Glutamatergic neuron (in vitro differentiated cells): ENCODE measurements at places on chromosomes 2 and 18. TPM values are rescaled to one million over a fixed set of nuclear protein-coding genes. Genes with fewer than 3 reads are reported as not detected.

DNA sequence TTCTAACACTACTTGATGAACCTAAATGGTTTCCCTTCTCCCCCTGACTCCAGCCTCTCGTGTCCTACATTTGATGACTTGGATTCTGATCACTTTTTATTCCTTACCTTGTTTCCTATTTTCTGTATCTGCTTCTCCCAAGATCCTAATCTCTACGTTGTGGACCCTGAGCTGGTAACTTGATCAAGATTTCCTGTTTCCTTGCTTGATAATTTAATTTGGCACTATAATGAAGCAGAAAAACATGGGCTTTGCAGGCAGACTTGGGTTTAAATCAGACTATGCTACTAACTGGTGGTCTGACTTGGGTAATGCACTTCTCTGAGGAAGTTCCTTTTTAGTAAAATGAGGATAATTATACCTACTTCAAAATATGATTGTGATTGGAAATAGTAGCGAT lies 11.7 kb upstream of the FBXO11 start:
- no peaks in the 10 kb centered on the region for H3K36me3 ChIP-seq
- no peak for DNase-seq
- H3K27me3 ChIP-seq, result peaks cover 3% of the 10 kb centered on the region
- no peaks in the 10 kb centered on the region for H3K4me1 ChIP-seq
- no peak overlapping the region for H3K4me3 ChIP-seq
- no peak overlapping the region for H3K27ac ChIP-seq

GRCh38 chr2:241498115-241499070 lies 10.0 kb downstream of the STK25 start:
- peaks cover 3% of the 10 kb centered on the region for H3K4me1 ChIP-seq
- H3K27me3 ChIP-seq, result peaks cover under 1% of the 10 kb centered on the region
- H3K27ac ChIP-seq, result no peak overlapping the region
- no peak overlapping the region for H3K4me3 ChIP-seq
- no peak for DNase-seq

DNA sequence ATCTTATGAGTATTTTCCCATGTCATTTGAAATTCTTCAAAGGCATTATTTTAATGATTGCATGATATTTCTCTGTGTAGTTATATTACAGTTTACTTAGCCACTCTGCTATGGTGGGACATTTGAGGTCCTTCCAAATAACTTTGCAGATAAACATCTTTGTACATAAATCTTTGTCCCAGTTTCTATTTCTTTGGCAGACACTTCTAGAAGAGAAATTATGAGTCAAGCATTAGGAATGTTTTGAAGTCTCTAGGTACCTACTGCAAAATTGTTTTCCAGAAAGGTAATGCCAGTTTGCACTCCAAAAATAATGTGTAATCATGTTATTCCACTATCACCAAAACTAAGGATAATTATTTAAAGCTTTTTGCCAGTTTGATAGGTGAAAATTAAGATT lies 149.7 kb downstream of the EN1 start:
- H3K4me3 ChIP-seq, result no peak overlapping the region
- no peaks in the 10 kb centered on the region for H3K27me3 ChIP-seq
- no peak for DNase-seq
- H3K36me3 ChIP-seq, result no peaks in the 10 kb centered on the region
- H3K27ac ChIP-seq, result no peak overlapping the region
- no peaks in the 10 kb centered on the region for H3K4me1 ChIP-seq

- no peak overlapping the region for H3K27ac ChIP-seq
- no peaks in the 10 kb centered on the region for H3K4me1 ChIP-seq
- no peaks in the 10 kb centered on the region for H3K36me3 ChIP-seq
- no peak for DNase-seq
- H3K4me3 ChIP-seq, result no peak overlapping the region
- H3K27me3 ChIP-seq, result no peaks in the 10 kb centered on the region
Observed at GRCh38 chr2:125696560-125696959, 959.4 kb upstream of the GYPC start.

STAT4 gene
- 0.74 TPM for total RNA-seq

GRCh38 chr2:98793275-98793674 lies 62.3 kb upstream of the MGAT4A start:
- DNase-seq, result no peak
- H3K4me3 ChIP-seq, result peak overlapping the region; percentile 39
- H3K4me1 ChIP-seq, result peaks cover 22% of the 10 kb centered on the region
- peaks cover 2% of the 10 kb centered on the region for H3K27me3 ChIP-seq
- no peaks in the 10 kb centered on the region for H3K36me3 ChIP-seq
- peak overlapping the region; percentile 71 for H3K27ac ChIP-seq

OXER1 gene
- not detected for total RNA-seq

- no peak for DNase-seq
- peaks cover 22% of the 10 kb centered on the region for H3K36me3 ChIP-seq
- no peak overlapping the region for H3K27ac ChIP-seq
- no peaks in the 10 kb centered on the region for H3K27me3 ChIP-seq
- no peak overlapping the region for H3K4me3 ChIP-seq
Observed at GRCh38 chr18:50422286-50422898, 47.5 kb downstream of the SKA1 start.

- H3K27me3 ChIP-seq, result peaks cover 9% of the 10 kb centered on the region
- peaks cover 31% of the 10 kb centered on the region for H3K4me1 ChIP-seq
- peaks cover 5% of the 10 kb centered on the region for H3K36me3 ChIP-seq
Observed at GRCh38 chr2:26704441-26704977, 12.0 kb downstream of the KCNK3 start.

- no peaks in the 10 kb centered on the region for H3K4me1 ChIP-seq
- peaks cover 2% of the 10 kb centered on the region for H3K27me3 ChIP-seq
- no peak overlapping the region for H3K4me3 ChIP-seq
- no peak overlapping the region for H3K27ac ChIP-seq
- DNase-seq, result no peak
Observed at GRCh38 chr2:101578671-101579070, 103.8 kb upstream of the RFX8 start.

GRCh38 chr2:143819764-143820163 lies 690.5 kb downstream of the ARHGAP15 start:
- H3K36me3 ChIP-seq, result no peaks in the 10 kb centered on the region
- no peak for DNase-seq
- H3K27me3 ChIP-seq, result no peaks in the 10 kb centered on the region
- H3K27ac ChIP-seq, result no peak overlapping the region

ZBTB14 gene
- 9.1 TPM for total RNA-seq

SIX2 gene
- 0.56 TPM for total RNA-seq

DNA sequence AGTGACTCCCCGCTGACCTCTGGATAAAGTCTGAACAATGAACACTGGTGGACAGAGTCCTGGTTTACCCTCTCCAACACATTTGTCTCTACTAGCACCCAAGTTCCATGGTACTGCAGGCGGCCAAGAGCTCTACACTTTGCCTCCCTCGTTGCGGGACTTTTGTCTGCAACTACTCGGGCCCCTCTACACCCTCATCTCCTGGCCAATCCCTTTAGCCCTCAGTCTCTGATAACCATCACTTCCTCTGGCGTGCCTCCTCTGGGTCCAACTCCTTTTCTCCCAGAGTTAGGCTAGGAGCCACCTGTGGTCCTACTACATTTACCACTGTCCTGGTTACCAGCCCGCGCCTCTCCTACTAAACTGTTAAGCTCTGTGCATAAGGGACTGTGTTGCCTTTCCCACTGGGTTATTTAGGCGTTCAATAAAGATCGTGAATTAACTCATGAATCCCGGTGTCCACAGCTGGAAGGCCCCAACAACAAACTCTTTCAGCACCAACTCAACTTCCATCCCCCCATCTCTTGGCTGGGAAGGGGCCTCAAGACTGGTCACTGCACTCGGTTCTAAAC lies 757 bp downstream of the HDHD2 start:
- peaks cover 3% of the 10 kb centered on the region for H3K27me3 ChIP-seq
- H3K4me1 ChIP-seq, result peaks cover 14% of the 10 kb centered on the region
- no peaks in the 10 kb centered on the region for H3K36me3 ChIP-seq
- H3K4me3 ChIP-seq, result peak overlapping the region; percentile 99
- H3K27ac ChIP-seq, result peak overlapping the region; percentile 97

GRCh38 chr18:76957384-76958355 lies 135.3 kb downstream of the ZNF236 start:
- no peak overlapping the region for H3K27ac ChIP-seq
- peaks cover 1% of the 10 kb centered on the region for H3K27me3 ChIP-seq
- H3K4me3 ChIP-seq, result no peak overlapping the region
- H3K4me1 ChIP-seq, result peaks cover 21% of the 10 kb centered on the region

TMEM178A gene
- 12.5 TPM for total RNA-seq

DNA sequence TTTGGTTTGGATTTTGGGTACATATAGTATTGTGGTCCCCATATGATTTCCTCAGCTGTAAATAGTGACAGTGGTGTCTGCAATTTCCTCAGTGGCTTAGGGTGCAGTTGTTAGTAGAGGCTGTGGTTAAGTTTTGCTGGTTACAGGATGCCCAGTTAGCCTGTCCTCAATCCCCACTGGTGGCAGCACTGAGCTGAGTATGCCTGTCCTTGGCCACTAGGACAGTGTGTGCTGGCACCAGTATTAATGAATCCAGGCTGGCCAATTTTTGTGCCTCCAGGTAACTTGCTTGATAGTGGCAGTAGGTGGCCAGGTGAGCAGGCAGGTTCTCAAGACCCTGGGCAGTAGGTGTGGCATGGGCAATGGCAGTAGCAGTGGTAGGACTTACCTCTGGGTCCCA lies 973.1 kb downstream of the TMEM182 start:
- no peaks in the 10 kb centered on the region for H3K4me1 ChIP-seq
- no peak for DNase-seq
- H3K4me3 ChIP-seq, result no peak overlapping the region

DNA sequence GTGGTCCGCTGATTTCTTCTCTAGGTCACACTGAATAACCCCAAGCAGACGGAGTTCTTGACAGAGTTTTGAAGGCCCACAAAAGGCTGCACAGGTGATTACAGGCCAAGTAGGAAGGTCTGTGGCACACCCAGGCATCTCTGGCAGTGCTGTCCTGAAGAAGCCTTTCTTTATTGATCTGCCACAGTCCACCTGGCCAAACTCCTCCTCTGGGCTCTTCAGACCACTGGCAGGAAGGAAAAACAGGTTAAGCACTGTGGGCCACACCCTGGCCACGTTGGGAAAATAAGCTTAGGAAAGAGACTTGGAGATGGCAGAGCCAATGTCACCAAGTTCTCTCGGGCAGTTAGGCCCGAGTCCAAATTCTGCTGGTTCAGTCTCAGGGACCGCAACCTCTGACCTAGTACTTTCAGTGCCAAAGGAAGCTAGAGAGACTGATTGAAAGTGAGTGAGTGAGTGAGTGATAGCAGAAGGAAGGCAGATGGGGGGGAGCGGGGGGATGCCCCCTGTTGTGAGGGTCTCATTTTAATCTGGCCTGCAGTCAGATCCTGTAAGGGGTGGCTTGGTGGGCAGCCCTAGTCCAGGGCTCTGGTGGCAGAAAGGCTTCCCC lies 102.9 kb downstream of the TGFA start:
- H3K4me3 ChIP-seq, result no peak overlapping the region
- H3K27me3 ChIP-seq, result no peaks in the 10 kb centered on the region
- no peak for DNase-seq
- H3K27ac ChIP-seq, result no peak overlapping the region

- H3K4me1 ChIP-seq, result peaks cover 11% of the 10 kb centered on the region
- peaks cover 4% of the 10 kb centered on the region for H3K36me3 ChIP-seq
- no peak for DNase-seq
- no peak overlapping the region for H3K4me3 ChIP-seq
- no peak overlapping the region for H3K27ac ChIP-seq
Observed at GRCh38 chr2:240732184-240732583, 40.5 kb downstream of the AQP12A start.

DNA sequence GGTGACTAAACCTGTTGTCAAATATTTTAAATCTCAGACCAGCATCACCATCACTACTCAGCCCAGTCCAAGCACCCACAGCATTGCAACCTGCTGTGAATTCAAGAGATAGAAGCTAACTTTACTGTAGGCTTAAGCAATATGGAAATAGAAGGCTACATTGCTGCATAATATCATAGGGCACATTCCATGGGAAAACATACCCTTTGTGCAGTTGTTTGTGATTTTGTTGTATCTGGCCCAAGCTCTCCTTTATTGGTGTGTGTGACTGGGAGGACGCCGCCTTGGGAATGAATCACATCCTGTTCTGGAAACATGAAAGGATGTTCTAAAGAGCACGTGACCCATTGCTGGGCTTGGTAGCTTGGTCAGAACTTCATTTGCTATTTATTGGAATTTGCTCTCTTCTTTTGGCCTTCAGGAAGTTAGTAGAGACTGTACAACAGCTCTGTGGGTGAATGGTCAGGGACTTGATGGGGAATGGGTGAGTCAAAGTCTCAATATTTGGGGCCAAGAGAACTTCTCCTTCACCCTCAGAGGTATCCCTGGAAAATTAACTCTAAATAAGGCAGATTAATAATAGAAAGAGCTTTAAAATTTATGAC lies 106.8 kb upstream of the SERPINE2 start:
- H3K36me3 ChIP-seq, result no peaks in the 10 kb centered on the region
- no peak overlapping the region for H3K4me3 ChIP-seq
- H3K27me3 ChIP-seq, result no peaks in the 10 kb centered on the region
- no peaks in the 10 kb centered on the region for H3K4me1 ChIP-seq
- no peak for DNase-seq

DNA sequence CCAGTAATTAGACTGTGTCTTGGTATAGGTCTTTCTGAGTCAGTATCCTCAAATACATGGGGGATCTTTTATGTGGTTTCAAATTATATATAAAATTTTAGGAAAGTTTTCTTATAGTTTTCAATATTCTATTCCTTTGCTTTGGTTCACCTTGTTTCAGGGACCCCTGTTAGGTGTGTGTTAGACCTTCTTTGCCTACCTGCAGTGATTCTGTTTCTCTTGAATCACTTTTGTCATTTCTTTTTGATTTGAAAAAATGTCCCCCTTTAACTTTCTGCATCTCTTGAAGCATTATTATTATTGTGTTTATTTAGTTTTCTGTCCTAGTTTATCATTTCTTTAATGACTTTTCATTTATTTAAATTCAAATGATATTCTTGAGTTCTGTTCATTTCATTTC lies 98.7 kb downstream of the FHOD3 start:
- H3K4me1 ChIP-seq, result peaks cover 2% of the 10 kb centered on the region
- no peak for DNase-seq
- peaks cover 15% of the 10 kb centered on the region for H3K36me3 ChIP-seq
- H3K4me3 ChIP-seq, result no peak overlapping the region

GRCh38 chr2:189306525-189306924 lies 127.0 kb upstream of the COL5A2 start:
- no peaks in the 10 kb centered on the region for H3K27me3 ChIP-seq
- H3K4me3 ChIP-seq, result no peak overlapping the region
- H3K27ac ChIP-seq, result no peak overlapping the region
- H3K4me1 ChIP-seq, result no peaks in the 10 kb centered on the region

- peaks cover 7% of the 10 kb centered on the region for H3K4me1 ChIP-seq
- H3K27me3 ChIP-seq, result no peaks in the 10 kb centered on the region
- H3K27ac ChIP-seq, result no peak overlapping the region
- H3K36me3 ChIP-seq, result no peaks in the 10 kb centered on the region
- no peak for DNase-seq
Observed at GRCh38 chr2:40281021-40281940, 170.6 kb downstream of the SLC8A1 start.

- no peak overlapping the region for H3K4me3 ChIP-seq
- H3K27ac ChIP-seq, result no peak overlapping the region
- peaks cover 36% of the 10 kb centered on the region for H3K4me1 ChIP-seq
- no peak for DNase-seq
Observed at GRCh38 chr2:47269316-47270232, 114.5 kb upstream of the STPG4 start.

IL37 gene
- not detected for total RNA-seq

PRKAG3 gene
- total RNA-seq, result not detected

TRIM43B gene
- 5.7 TPM for total RNA-seq

IRS1 gene
- total RNA-seq, result 8.1 TPM
